ENCODE measurements at places on chromosomes 4 and X.

- DNase-seq: peak; percentile 3
Measured at GRCh38 chr4:22962295-22962694, 269.6 kb downstream of the GBA3 start.

DNA sequence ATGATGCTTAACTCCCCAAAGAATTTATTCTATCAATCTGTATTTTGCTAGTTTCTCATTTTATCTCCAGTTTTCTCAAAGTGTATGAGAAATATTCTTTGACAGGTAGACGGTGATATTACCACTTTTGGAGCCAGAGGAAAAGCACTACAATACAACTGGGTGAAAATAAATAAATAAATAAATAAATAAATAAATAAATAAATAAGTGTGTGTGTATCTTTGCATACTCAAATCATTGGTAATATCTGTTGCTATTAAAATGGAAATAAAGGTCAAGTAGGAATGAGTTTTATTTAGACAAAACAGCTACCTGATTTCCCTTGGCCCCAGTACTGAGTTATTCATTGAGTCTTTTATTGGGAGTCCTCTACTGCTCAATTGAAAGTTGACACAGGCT is 114.3 kb downstream of the RBMX2 start:
- no peak for DNase-seq

DNA sequence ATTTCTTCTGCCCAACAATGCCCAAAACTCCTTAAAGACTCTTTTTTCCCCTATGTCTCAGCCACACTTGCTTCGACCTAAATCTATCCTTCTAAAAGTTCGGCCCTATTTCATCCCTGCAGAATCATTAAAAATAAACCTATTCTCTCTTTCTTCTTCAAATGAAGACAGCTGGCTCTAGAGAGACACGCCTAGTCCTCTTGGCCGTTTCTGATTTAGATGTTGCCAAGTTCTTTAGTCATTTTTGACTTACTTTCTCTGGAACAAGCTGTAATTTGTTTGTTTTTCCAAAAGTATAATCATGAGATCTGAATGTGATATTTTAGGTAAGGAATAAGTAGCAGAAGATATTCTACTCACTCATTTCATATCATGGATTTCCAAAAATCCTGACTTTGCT is 211.6 kb downstream of the CENPC start:
- no peak for DNase-seq

DNA sequence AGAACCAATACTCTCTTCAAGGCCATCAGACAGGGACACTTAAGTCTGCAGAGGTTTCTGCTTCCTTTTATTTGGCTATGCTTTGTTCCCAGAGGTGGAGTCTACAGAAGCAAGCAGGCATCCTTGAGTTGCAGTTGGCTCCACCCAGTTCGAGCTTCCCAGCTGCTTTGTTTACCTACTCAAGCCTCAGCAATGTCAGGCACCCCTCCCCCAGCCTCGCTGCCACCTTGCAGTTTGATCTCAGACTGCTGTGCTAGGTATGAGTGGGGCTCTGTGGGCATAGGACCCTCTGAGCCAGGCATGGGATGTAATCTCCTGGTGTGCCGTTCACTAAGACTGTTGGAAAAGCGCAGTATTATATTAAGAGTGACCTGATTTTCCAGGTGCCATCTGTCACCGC is 12.6 kb upstream of the UGT2B15 start:
- DNase-seq: peak; percentile 9

GRCh38 chr4:8240211-8241041 is 29.1 kb upstream of the HTRA3 start:
- DNase-seq: no peak

DNA sequence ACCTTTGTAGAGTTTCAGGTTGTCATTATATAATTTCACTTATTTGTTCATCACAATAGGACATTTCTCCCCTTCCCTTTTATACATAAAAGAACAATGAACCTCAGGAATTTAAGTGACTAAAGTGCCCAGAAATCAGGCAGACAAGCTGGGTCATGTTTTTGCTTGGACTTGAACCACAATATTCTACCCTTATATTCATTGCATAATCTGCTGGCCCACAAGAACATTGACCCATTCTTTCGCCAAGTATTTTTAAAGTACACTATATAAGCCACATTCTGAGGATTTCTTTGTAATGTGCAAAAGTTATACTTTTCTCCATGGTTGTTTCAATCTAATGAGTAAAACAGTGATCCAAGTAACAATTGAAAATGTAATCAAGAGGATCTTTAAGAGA is 637.5 kb upstream of the SLIT2 start:
- no peak for DNase-seq

GRCh38 chr4:159009521-159009920 is 93.4 kb upstream of the RAPGEF2 start:
- DNase-seq: no peak

GRCh38 chrX:29518100-29518499 is 697.3 kb upstream of the MAGEB2 start:
- no peak for DNase-seq

GRCh38 chr4:41921476-41921875 is 13.8 kb upstream of the TMEM33 start:
- no peak for DNase-seq

DNA sequence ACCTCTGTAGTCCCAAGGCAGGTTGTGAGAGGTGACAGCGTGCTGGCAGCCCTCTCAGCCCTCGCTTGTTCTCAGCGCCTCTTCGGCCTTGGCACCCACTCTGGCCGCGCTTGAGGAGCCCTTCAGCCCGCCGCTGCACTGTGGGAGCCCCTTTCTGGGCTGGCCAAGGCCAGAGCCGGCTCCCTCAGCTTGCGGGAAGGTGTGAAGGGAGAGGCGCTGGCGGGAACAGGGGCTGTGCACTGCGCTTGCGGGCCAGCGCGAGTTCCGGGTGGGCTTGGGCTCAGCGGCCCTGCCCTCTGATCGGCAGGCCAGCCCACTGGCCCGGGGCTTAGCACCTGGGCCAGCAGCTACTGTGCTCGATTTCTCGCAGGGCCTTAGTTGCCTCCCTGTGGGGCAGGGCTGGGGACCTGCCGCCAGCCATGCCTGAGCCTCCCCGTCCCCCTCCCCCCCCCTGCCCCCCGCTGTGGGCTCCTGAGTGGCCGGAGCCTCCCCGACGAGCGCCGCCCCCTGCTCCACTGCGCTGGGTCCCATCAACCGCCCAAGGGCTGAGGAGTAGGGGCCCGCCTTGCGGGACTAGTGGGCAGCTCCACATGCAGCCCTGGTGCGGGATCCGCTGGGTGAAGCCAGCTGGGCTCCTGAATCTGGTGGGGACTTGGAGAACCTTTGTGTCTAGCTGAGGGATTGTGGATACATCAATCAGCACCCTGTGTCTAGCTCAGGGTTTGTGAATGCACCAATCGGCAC is 347.6 kb downstream of the KLHL13 start:
- DNase-seq: no peak

DNA sequence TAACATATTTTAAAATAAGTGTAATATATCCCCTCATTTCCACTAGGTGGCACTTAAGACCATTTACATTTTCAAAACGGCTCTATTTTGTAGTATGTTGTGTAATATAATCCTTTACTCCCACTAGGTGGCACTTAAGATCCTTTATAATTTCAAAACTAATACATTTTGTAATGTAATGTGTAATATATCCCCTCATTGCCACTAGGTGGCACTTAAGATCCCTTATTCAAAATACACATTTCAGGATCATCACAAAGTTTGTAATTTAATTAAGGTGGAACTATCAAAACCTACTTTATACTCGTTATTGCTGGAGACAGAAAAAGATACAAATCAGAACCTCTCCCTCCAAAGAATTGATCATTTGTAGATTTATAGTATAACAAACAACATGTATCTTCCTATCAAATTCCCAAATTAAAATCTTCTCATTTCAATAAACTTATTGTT is 132.5 kb downstream of the ARHGAP6 start:
- DNase-seq: peak; percentile 51
